Posterior cingulate gyrus (tissue), 11 donors: ENCODE measurements at places on chromosomes 4 and X.

DNA sequence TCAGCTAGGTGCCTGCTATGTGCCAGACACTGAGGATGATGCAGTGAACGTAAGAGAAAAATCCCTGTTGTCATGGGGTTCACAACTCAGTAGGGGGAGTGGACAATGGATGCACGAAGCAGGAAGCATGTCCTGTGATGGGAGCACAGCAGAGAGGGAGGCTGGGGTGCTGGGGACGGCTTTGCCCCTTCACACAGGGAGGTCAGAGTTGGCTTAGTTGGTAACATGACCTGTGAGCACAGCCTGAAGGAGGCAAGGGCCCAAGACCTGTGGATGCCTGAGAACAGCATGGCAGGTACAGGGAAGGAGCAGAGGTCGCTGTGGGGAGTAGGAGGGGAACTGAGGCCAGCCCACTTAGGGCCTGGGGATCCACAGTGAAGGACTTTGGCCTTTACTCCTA, 109.4 kb downstream of the STK32B start:
- DNase-seq: no peak

DNA sequence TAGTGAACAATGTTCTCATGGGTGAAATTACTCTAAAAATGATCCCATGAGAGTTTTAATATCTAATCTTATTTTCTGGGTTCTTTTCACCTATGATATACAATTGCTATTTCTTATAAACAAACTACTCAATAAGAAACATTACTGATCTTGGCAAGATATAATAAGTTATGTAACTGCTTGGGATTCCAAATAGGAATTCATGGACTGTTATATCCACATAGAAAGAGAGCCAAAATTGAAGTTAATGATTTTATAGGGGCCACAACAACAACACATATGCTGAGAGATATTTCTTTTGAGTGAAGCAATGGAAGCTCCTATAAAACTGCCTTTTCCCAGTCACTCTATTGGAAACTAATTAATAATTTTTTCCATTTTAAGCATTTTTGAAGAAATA, 90.4 kb upstream of the TLL1 start:
- no peak for DNase-seq

- no peak for DNase-seq
Observed at GRCh38 chrX:138018145-138018799, 452.3 kb downstream of the ZIC3 start.

DNA sequence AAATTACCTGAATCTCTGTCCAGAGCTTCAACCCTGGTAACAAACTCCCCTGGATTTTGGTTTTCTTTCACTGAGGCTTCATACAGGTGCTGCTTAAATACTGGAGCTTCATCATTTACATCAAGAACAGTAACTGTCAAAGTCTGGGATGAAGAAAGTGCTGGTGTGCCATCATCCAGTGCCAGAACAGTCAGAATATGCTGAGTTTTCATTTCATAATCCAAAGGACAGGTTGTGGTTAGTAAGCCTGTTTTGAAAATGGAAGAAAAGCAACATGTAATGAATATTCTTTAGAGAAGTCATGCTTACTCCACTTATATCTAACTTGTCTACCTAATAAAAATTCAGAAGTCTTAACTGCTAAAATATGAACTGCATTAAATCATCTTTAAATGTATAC, 175.9 kb downstream of the DCHS2 start:
- DNase-seq: no peak

- DNase-seq: no peak
Observed at GRCh38 chr4:120977435-120977997, 55.0 kb upstream of the PRDM5 start.

DNA sequence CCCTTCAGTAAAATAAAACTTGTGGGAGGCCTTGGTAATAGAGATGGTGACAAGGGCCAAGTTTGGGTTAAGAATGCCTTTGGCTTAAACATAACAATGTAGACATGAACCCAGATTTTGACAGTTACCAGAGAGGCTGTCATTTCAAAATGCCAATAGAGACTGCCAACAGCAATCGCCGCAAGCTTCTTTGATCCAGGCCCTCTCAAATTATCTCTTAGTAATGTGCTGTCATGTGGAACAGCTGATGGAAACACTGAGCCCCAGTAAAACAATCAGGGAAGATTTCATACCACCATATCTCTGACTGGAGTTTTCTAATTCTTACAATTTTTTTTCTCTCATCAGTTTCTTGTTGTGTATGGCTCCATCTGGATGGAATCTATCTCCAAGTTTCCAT, 80.5 kb downstream of the ZNF330 start:
- DNase-seq: no peak

GRCh38 chr4:159562366-159562765, 459.5 kb downstream of the RAPGEF2 start:
- DNase-seq: no peak

GRCh38 chrX:154873329-154873728, 12.8 kb upstream of the F8A1 start:
- DNase-seq: no peak

GRCh38 chr4:56941403-56941802, 33.7 kb downstream of the REST start:
- no peak for DNase-seq

- no peak for DNase-seq
Observed at GRCh38 chr4:172009446-172010230, 196.4 kb downstream of the GALNTL6 start.

GRCh38 chr4:116638592-116638991, 446.8 kb downstream of the TRAM1L1 start:
- no peak for DNase-seq
